ENCODE measurements at places on chromosomes 4 and X.
A peak's percentile ranks its signal among the peaks of the same experiment; 100 is the strongest.

- H3K4me3 ChIP-seq, result peak overlapping the region; percentile 80
- H3K36me3 ChIP-seq, result no peaks in the 10 kb centered on the region
- H3K4me1 ChIP-seq, result peaks cover 4% of the 10 kb centered on the region
- no peak for DNase-seq
- H3K27ac ChIP-seq, result no peak overlapping the region
Observed at GRCh38 chrX:150982235-150982787, 824 bp upstream of the HMGB3 start.

DNA sequence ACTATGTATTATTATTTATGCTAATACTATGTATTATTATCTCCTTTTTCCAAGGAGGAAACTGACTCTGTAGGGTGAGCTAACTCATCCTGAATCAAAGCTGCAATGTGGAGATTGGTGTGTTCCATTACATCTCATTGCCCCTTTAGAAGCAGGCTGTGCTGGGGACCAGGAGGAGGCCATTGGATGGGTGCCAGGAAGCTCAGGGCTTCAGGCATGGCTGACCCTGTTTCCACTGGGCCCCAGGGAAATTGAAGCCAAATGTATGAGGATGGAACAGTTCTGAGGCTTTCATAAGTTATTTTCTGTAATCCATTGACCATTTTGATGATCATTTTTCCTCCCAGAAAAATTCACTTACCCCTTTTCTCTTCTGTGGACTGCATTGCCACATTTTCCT, 418.8 kb upstream of the ZFP42 start:
- H3K27ac ChIP-seq, result no peak overlapping the region
- no peaks in the 10 kb centered on the region for H3K4me1 ChIP-seq
- no peak for DNase-seq
- H3K27me3 ChIP-seq, result no peaks in the 10 kb centered on the region

DNA sequence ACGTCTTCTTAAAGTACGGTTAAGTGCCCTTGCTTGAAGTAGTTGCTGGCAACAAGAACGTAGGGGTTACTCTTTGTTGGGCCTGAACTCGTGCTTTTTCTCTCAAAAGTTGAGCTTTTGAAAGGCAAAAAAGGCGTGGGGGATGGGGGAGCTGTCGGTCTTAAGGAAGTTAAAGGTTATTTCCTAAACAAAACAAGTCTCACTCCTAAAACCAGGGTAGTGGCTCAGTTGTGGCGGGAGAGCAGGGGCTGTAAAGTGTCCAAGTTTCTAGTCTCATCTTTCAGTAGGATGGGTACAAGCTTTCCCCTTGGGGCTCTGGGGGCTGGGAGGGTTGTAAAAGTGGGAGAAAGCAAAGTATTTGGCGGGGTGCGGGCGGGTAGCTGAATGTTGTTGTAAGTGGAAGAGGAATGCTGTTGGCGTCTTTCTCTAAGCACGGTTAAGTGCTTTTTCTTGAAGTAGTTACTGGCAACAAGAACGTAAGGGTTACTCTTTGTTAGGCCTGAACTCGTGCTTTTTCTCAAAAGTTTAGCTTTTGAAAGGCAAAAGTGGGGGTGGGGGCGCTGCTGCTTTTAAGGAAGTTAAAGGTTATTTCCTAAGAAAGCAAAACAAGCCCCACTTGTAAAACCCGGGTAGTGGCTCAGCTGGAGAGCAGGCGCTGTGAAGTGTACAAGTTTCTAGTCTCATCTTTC, 904 bp upstream of the WDR1 start:
- no peak for DNase-seq
- H3K4me3 ChIP-seq, result peak overlapping the region; percentile 92
- peak overlapping the region; percentile 100 for H3K27ac ChIP-seq
- H3K36me3 ChIP-seq, result peaks cover 10% of the 10 kb centered on the region

GRCh38 chr4:81571105-81571504, 99.4 kb upstream of the RASGEF1B start:
- H3K27me3 ChIP-seq, result peaks cover 5% of the 10 kb centered on the region
- H3K4me1 ChIP-seq, result no peaks in the 10 kb centered on the region
- H3K27ac ChIP-seq, result no peak overlapping the region
- DNase-seq, result no peak

DNA sequence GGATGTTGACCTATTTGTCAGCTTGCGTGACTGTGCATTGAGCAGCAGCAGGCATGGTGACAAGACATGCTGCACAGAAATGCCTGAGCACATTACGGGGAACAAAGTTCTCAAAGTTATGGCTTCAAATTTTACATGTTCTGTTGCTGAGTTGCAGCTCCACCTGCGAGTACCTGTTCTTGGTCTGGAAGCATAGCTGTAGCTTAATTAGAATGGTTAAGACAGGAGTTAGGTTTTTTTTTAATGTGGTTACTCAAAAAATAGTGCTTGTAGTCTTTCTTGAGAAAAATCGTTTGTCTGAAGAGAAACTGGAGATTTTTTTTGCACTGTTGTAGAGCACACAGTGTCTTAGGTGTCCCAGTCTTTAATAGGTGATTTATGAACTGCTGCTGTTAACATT, 38.8 kb upstream of the GNPDA2 start:
- no peak for DNase-seq
- no peak overlapping the region for H3K27ac ChIP-seq
- no peaks in the 10 kb centered on the region for H3K36me3 ChIP-seq
- no peak overlapping the region for H3K4me3 ChIP-seq

GRCh38 chrX:129678614-129679195, 23.9 kb upstream of the APLN start:
- peak overlapping the region; percentile 78 for H3K4me3 ChIP-seq
- peak overlapping the region; percentile 11 for H3K27ac ChIP-seq
- peaks cover 9% of the 10 kb centered on the region for H3K4me1 ChIP-seq
- no peaks in the 10 kb centered on the region for H3K27me3 ChIP-seq
- peak; percentile 10 for DNase-seq
- peaks cover 5% of the 10 kb centered on the region for H3K36me3 ChIP-seq

GRCh38 chrX:49129427-49129826, 5.9 kb upstream of the GPKOW start:
- H3K27me3 ChIP-seq, result no peaks in the 10 kb centered on the region
- no peak overlapping the region for H3K27ac ChIP-seq
- H3K4me3 ChIP-seq, result no peak overlapping the region
- no peaks in the 10 kb centered on the region for H3K4me1 ChIP-seq
- no peak for DNase-seq

GRCh38 chr4:26884486-26884988, 23.9 kb downstream of the STIM2 start:
- peak overlapping the region; percentile 73 for H3K4me3 ChIP-seq
- peaks cover 52% of the 10 kb centered on the region for H3K4me1 ChIP-seq
- DNase-seq, result no peak
- H3K36me3 ChIP-seq, result peaks cover 3% of the 10 kb centered on the region

DNA sequence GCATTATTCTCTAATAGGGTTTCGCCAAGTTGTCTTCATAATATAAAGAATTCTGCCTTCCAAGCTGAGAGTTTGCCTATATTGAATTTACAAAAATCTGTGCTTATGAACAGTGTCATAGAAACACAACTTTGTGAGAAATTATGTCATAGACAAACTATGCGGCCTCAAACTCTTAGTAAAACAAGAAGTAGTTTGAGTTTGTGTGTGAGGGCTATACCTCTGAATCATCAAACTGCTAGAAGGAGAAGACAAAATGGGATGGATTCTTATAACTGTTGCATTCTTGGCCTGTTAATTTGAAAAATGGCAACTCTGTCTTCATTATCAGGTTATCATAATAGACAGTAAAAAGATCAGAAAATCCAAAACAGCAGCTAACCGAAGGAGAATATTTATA, 46.1 kb upstream of the NAP1L5 start:
- H3K27me3 ChIP-seq, result no peaks in the 10 kb centered on the region
- H3K4me3 ChIP-seq, result no peak overlapping the region
- DNase-seq, result no peak
- no peak overlapping the region for H3K27ac ChIP-seq
- no peaks in the 10 kb centered on the region for H3K36me3 ChIP-seq

- H3K36me3 ChIP-seq, result no peaks in the 10 kb centered on the region
- DNase-seq, result no peak
- H3K27me3 ChIP-seq, result peaks cover 7% of the 10 kb centered on the region
- no peak overlapping the region for H3K27ac ChIP-seq
- no peaks in the 10 kb centered on the region for H3K4me1 ChIP-seq
Observed at GRCh38 chr4:90007494-90008167, 113.0 kb downstream of the MMRN1 start.

GRCh38 chr4:144970597-144970996, 127.4 kb downstream of the ANAPC10 start:
- H3K36me3 ChIP-seq, result no peaks in the 10 kb centered on the region
- H3K27me3 ChIP-seq, result no peaks in the 10 kb centered on the region
- no peaks in the 10 kb centered on the region for H3K4me1 ChIP-seq
- DNase-seq, result no peak
- no peak overlapping the region for H3K27ac ChIP-seq
- H3K4me3 ChIP-seq, result no peak overlapping the region

DNA sequence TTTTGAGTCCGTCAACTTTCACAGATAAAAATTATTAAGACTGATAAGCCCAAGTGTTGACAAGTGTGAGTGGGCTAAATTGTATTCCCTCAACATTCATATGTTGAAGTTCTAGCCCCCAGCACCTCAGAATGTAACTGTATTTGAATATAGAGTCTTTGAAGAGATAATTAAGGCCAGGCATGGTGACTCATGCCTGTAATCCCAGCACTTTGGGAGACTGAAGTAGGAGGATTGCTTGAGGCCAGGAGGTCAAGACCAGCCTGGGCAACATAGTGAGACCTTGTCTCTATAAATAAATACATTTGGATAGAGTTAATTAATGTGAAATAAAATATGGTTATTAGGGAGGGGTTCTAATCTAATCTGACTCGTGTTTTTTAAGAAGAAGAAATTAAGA, 29.7 kb upstream of the SLC25A4 start:
- H3K4me3 ChIP-seq, result no peak overlapping the region
- DNase-seq, result no peak
- peaks cover 39% of the 10 kb centered on the region for H3K27me3 ChIP-seq
- peaks cover 2% of the 10 kb centered on the region for H3K4me1 ChIP-seq

GRCh38 chrX:75648803-75649588, 126.2 kb upstream of the ZDHHC15 start:
- no peak for DNase-seq
- no peaks in the 10 kb centered on the region for H3K4me1 ChIP-seq
- no peak overlapping the region for H3K4me3 ChIP-seq
- H3K27ac ChIP-seq, result no peak overlapping the region
- H3K36me3 ChIP-seq, result peaks cover 5% of the 10 kb centered on the region

GRCh38 chr4:56530269-56531148, 24.9 kb downstream of the ARL9 start:
- H3K36me3 ChIP-seq, result peaks cover 2% of the 10 kb centered on the region
- no peaks in the 10 kb centered on the region for H3K4me1 ChIP-seq
- H3K27me3 ChIP-seq, result no peaks in the 10 kb centered on the region
- H3K4me3 ChIP-seq, result no peak overlapping the region
- no peak overlapping the region for H3K27ac ChIP-seq
- peak; percentile 64 for DNase-seq

DNA sequence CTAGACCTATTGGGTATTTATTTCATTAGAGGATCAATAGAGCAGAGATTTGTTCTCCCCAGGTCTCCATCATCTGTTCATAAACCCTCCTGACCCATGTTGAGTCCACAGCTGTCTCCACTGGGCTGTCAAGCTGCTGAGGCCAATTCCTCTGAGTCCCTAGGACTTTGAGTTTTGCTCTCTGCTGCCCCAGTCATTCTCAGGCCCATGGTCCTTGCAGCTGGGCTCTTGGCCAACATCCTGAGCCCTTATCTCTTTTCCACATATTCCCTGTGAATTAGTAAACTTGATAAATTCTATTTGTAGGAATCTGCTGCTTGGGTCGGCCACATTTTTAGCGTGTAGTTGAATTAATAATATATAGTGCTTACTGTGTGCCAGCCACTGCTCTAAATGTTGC, 41.9 kb downstream of the FHL1 start:
- no peaks in the 10 kb centered on the region for H3K27me3 ChIP-seq
- no peak for DNase-seq
- peaks cover 26% of the 10 kb centered on the region for H3K4me1 ChIP-seq
- H3K36me3 ChIP-seq, result no peaks in the 10 kb centered on the region
- peak overlapping the region; percentile 19 for H3K27ac ChIP-seq

DNA sequence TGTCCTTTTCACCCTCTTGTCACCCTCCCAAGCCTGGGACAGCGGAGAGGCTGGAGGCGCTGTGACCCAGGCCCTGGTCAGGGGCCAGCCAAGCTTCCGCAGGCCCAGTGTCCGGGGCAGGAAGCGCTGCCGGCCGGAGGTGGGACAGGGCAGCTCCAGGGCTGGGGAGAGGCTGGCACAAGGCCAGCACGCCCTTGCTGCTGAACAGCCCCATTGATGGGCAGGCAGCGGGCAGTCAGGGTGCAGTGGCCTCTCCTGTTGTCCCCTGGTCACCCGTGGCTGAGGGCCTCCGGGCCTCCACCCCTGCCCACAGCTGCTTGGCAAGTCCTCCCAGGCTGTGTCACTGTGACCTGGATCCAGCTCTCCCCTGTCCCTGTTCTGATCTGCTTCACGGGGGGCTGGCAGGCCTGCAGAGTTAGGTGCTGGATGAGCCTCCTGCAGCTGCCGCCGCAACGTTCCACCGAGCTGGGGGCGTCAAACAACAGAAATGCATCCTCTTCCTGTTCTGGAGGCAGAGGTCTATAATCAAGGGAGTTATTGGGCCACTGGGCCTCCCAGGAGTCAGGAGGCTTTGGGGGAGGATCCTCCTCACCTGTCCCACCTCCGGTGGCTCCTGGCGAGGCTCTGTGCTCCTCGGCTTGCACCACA, 107.9 kb downstream of the PSAPL1 start:
- peaks cover 4% of the 10 kb centered on the region for H3K4me1 ChIP-seq
- no peak for DNase-seq
- H3K36me3 ChIP-seq, result no peaks in the 10 kb centered on the region
- peaks cover 45% of the 10 kb centered on the region for H3K27me3 ChIP-seq
- no peak overlapping the region for H3K4me3 ChIP-seq

DNA sequence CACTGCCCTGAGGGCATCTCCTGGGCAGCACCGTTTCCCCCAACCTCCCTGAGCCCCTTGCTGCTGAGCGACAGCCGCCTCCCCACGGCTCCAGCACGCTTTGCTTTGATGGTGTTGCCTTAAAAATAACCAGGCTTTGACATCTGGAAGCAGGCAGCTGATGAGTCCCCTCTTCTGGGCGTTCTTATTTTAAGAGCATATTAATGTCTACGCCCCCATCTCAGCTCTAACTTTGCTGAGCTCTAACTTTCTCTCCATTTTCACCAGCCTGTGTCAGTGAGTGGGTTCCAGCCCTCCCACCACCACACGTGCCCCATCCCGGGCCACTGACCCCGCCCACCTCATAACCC, 70.2 kb downstream of the ADRA2C start:
- no peaks in the 10 kb centered on the region for H3K36me3 ChIP-seq
- no peak for DNase-seq
- no peak overlapping the region for H3K4me3 ChIP-seq
- no peak overlapping the region for H3K27ac ChIP-seq

GRCh38 chrX:47311932-47312774, 58.2 kb upstream of the ZNF157 start:
- peak; percentile 27 for DNase-seq
- H3K27me3 ChIP-seq, result no peaks in the 10 kb centered on the region
- H3K27ac ChIP-seq, result no peak overlapping the region
- H3K4me3 ChIP-seq, result no peak overlapping the region

DNA sequence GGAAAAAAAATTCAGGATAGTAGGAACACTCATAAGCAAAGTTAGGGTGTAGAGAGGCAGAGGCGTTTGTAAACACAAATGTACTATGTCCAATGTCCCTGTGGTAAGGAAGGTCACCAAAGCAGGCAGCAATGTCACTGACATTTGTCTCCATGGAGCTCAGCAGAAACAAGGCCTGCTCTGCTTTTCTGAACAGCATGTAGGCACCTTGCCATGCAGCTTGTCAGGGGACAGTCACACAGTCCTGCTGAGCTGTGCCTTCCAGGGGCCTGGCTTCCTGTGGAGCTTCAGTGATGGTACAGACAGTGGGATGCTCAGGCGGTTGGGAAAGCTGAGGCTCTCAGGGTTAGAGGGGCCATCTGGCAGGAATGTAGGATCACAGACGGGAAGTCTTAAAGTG, 74.5 kb upstream of the HS3ST1 start:
- no peak overlapping the region for H3K4me3 ChIP-seq
- peaks cover 6% of the 10 kb centered on the region for H3K4me1 ChIP-seq
- no peak overlapping the region for H3K27ac ChIP-seq
- no peaks in the 10 kb centered on the region for H3K27me3 ChIP-seq
- no peaks in the 10 kb centered on the region for H3K36me3 ChIP-seq
